ENCODE measurements at places on chromosomes 16 and 17. TPM values are rescaled to one million over a fixed set of nuclear protein-coding genes. Genes with fewer than 3 reads are reported as not detected.
A peak's percentile ranks its signal among the peaks of the same experiment; 100 is the strongest.

MC1R gene
- total RNA-seq: 4.6 TPM

NARF gene
- 20.0 TPM for total RNA-seq

TEKT5 gene
- total RNA-seq: not detected

KRT35 gene
- total RNA-seq: not detected

DNA sequence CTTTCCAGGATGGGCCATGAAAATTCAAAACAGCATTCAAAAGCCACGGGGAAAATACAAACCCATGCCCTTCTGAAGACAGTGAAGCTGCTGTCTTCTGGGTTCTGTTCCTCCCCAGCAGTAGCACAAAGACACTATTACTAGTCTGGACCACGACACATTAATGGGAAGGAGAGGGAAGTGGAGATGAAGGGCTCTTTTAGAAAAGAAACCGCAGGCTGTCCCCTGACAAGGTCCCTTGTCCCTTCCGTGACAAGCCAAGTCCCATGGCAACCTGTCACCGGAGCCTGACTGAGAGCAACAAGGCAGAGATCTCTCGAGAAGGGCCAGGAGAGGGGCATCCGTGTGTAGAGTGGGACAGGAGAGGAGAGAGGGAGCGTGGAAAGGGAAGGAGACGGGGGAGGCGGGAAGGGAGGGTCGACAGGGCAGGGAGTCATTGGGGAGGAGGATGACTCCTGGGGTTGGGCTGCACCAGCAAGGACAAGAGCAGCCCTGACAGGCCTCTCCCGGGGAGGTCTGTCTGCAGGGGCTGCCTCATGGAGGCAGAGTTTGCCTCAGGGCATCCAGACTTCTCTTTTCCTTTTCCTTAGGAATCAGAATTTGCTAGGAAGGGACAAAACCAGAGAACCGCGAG is 436.2 kb downstream of the SLC39A11 start:
- no peak for DNase-seq

GRCh38 chr16:21169249-21169981 is 10.9 kb downstream of the LDAF1 start:
- no peak for DNase-seq

DNA sequence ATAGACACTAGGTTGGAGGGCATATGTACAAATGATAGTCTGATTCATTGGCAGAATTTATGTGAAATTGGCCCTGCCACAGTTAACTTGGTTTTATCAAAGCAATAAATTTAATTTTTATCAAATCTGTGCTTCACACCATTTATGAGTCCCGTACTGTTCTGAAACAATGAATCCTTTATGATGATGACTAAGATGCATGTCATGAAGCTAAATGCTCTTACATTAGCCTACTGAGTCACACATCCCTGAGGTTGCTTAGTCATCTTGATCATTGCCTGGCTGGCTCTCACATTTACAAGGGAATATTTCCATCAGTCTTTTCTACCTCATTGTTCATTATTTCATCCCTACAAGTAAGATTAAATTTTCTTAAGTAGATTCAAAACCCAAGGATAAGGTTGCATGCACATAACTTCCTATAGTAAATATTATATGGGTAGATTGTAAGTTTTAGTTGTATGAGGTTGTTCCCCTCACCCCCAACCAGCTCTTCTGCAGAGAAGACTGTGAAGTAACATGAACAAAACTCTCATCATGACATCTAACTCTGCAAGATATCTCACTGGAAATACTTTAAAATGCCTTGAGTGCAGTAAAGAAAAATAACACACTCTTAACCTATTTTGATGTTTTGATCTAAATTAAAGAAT is 170.7 kb downstream of the CYB561 start:
- DNase-seq: no peak

DNA sequence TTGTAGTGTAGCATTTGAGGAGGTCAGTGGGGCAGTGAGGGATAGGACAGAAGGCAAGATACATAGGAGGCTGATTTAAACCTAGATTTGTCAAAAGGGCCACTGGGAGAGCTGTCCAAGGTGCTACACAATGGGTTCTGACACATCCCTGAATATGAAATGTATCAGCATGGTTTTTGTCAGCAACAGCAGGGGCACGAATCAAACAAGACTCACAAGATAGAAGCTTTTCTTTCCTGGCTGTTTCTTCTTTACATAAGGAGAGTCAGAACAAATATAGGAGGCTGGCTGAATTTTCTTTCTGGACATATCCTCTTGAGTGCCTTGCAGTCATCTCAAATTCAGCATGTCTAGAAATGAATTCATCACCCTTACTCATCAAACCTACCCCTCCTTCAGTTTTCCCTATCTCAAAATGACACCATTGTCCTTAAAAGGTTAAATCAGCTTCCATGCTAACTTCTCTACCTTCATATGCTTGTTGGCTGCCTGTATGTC is 130.5 kb downstream of the NPIPB5 start:
- DNase-seq: no peak

DNA sequence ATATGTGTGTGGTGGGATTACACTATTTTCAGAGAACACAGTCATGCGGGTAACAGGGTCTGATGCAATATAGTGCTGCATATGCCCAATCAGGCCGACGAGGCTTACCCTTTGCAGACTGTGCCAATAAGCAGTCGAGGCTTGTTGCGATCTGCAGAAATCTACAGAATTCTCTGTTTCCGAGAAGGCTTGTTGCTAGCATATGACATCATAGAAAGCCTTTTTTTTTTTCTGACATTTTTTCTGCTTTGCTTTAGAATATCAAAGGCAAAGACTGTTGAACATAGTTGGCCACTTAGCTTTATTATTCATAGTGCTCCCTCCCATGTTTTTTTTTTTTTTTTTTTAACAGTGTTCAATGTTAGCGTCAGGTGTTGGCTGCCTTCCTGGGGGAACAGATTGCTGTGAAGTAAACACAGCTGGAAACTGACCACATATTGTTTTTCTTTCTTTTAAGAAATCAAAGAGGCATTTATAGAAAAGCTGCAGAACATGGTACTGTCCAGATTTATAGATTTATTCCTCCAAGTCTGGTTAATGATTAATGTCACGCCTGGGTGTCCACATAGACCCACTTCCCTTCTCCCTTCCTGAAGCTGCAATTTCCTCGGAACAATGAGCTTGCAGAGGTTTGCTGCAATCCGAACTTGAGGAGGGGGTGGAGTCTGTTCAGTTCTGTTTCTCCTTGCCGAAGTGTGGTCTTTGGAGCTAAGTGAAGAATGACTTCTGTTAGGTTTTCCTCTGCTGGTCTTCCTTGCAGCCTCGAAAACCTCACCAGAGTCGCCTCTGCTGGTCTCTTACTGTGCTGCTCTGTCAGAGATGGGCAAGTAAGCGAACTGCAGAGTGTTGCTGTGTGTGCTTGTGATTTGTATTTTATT is 87.3 kb downstream of the MAP2K6 start:
- DNase-seq: no peak

- no peak for DNase-seq
These were observed 363.9 kb upstream of the TNRC6C start for GRCh38 chr17:77594416-77595209.

DNA sequence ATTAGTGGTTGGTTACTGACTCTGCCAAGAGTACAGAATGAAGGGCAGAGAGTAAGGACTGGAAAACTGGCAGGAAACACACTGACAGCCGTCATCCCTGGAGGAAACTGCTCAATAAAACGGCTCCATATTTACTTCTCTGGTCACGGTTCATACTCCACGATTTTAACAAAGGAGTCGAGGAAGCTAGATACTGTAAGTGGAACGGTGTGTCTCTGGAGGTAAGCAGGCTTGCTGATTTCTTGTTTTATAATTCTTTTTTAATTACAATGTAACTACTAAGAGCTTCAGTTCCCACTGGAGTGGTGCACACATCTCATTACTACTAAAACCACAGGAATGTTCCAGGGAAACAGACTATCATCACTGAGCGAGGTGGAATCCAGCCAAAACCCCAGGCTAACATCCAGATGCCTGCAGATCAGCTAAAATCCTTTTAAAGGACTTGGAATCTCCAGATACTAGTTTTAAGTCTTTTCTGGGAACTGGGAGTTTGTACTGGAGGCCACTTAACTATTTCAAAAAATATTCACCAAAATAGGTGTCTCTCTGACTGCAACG is 17.8 kb downstream of the SERPINF1 start:
- peak; percentile 88 for DNase-seq

- DNase-seq: no peak
These were observed 2.8 kb upstream of the RABEP2 start for GRCh38 chr16:28927815-28928214.

- DNase-seq: peak; percentile 9
These were observed 30.9 kb upstream of the KCNJ12 start for GRCh38 chr17:21345236-21345635.

- DNase-seq: no peak
These were observed 3.6 kb upstream of the ZMYND15 start for GRCh38 chr17:4735876-4736651.

DNA sequence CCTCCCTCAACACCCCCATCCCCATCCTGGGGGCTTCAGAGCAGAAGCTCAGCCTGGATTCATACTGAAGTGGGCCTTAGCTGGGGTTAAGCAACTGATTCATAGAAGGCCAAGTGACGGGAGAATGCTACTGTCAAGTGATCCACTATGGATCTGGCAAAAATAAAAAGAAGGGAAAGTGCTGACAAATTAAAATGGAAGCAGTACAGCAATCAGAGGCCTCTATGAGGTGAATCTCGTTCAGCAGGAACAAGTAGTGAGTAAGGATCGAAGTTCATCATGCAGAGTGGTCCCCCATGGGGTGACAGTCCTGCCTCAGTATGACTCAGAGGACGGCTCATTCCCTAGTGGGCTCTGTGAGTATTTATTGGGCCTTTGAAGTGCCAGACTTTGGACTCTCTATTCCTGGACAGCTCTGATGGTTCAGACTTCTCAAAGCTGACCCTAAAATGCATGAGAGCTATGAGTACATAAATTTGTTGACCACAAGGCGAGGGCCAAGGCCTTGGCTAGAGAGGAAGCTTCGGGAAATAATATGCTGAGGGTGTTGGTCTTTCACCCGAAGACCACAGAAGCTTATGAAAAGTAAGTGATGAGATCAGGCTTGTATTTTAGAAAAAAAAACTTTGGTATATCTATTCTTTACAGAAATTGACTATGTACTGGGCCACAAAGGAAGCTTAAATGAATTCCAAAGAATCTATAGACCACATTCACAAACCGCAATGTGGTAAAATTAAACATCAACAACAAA is 5.3 kb upstream of the NSMCE1 start:
- DNase-seq: no peak

DNA sequence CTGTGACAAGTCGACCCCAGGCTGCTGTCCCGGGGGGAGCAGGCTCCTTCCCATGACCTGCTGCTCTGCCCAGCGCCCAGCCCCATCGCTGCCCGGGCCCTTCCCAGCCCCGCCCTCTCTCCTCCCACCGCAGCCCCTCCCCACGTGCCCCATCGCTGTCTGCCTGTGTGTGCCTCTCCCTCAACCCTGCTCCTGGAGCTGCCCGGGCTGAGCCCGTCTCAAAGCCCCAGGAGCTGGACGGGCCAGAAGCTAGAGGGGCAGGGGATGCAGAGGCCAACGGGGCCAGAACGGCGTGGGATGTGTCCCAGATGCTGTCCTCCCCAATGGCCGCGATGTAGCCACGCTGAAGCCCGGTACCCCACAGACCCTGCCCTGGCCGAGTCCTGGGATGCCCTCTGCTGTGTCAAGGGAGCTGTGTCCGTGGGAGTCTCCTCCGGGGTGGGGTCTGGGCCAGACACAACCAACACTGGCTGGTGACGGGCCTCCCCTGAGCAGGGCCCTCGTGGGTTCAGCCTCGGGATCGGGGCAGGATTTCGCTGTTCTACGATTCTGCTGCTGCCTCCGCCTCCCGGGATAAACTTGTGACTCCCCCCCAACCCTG is 118.2 kb upstream of the ZNF750 start:
- DNase-seq: no peak

DNA sequence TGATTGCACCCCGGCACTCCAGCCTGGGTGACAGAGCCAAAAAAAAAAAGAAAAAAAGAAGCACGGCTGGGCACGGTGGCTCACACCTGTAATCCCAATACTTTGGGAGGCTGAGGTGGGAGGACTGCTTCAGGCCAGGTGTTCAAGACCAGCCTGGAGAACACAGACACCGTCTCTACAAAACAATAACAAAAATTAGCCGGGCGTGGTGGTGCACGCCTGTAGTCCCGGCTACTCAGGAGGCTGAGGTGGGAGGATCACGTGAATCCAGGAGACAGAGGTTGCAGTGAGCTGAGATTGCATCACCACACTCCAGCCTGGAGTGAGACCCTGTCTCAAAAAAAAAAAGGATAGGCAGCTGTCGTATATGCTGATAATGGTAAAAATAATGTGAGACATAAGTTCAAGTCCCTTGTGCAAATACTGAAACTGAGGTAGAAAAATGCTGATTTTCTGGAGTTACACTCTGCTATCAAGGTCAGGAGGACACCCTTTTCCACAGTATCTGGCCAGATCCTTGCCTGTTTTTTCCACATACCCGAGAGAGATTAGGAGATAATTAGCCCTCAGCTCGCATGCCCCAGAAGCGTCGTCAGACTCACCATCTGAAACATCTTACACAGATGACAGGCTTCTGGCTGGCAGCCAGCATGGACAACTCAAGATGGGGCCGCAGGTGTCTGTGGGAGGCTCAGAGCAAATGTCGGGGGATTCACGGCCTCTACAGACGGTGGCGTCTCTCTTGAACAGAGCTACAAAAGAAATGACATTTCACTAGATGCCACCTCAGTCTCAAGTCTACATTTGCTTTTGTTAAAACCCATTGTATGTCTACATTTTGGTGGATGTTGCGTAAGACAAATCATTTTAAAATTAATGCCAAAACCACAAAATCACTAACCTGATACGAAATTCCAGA is 36.8 kb downstream of the WDR45B start:
- DNase-seq: peak; percentile 56

DNA sequence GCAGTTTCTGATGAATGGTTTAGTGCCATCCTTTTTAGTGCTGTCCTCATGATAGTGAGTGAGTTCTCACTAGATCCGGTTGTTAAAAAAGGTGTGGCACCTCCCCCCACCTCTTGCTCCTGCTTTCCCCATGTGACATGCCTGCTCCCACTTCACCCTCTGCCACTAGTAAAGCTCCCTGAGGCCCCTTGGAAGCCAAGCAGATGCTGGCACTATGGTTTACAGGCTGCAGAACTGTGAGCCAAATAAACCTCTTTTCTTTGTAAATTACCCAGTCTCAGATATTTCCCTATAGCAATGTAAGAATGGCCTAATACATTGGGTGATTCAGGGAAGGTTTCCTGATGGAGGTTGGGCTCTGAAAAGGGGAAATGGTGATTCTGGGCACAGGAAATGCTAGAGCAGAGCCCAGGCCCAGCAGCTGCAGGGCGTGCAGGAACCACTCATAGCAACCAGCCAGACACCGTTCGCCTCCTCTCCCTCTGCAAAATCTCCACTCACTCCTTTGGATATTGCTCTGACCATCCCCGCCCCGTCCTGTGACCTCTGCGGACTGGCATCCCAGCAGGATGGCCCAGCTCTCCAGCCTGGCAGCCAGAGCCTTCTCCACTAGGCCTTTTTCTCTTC is 2.6 kb upstream of the ADORA2B start:
- no peak for DNase-seq
